ENCODE measurements at places on chromosomes 6 and 20.

GRCh38 chr6:134810402-134810801, 139.5 kb downstream of the ALDH8A1 start:
- DNase-seq, result no peak

DNA sequence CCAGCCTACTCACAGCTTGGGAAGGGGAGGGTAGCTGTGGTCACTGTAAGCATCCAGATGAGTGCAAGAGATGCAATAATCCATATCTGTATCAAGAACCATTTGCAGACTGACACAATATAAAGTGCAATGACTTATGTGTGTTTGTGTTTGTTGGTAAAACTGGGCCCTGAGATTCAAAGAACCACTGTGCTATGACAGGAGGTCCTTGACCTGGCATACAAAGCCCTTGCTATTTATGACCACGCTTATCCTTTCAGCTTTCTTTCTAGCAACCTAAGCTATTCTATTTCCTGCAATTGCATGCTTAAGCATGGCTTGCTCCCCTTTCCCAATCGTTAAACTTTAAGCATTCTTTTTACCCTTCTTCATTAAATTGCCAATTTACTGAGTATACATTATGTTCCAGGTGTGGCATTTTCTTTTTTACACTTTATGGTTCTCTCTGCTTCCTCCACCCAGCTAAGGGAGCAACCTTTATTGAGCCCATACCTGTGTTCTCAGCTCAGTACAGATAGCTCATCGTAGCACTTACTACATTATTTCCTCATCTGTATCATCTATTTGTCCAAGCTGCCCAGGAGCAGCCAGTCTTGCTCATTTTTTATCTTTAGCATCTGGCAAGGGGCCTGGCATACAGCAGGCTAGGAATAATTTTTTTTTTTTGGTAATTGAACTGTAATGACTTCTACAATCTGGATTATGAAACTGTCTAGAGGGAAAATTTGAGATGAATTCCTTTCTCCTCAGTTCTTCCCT, 3.5 kb downstream of the MCUR1 start:
- DNase-seq, result peak; percentile 14

DNA sequence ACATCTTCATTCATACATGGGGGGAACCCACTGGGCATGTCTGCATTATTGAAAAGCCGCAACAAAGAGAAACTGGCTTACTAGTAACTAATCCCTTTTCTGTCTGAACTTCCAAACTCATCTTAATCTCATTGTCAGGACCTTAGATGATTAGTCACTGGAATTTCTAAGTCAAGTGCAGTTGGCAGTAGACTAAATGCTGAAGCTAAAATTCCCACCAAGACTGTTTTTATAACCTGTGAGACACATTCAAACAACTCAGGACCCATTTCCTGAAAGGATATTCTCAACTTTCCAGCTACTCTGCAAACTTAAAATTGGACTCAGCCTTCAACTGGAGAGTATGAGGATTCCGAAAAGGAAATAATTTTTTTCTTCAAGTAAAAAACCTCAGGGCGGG, 94.8 kb upstream of the SCAF8 start:
- no peak for DNase-seq

DNA sequence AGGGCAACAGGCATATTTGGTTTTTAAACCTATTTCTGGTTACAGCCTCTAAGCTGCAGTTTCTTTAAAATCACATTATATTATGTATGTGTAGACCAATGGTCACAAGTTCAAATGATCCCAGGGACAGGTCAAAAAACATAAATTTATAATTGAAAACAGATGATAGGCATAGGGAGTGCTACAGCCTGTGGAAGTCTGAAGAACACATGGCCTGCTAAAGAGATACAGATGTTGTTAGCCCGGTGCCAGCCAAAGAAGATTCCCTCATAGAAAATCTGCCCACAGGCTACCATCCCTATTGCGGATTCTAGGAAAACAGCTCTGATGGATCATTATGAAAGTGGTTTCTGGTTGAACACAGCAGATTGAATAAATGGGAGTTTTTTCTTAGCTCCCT, 65.3 kb downstream of the NRSN1 start:
- DNase-seq, result no peak

DNA sequence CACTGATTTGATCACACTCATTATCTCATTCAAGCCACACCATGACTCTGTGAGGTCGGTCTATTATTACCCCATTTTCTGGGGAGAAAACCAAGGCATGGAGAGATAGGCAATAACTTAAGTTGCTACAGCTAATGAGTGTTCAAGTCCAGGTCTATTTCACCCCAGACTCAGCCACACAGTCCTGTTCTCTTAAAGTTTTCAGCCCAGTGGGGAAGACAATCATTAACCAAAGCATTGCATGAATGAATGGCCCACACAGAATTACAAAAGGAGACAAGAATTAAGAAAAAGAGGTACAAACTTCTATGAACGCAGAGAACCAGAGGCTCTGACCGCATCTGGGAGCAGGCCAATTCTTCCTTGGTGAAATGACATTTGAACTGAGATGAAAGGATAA, 7.1 kb downstream of the BPI start:
- no peak for DNase-seq

DNA sequence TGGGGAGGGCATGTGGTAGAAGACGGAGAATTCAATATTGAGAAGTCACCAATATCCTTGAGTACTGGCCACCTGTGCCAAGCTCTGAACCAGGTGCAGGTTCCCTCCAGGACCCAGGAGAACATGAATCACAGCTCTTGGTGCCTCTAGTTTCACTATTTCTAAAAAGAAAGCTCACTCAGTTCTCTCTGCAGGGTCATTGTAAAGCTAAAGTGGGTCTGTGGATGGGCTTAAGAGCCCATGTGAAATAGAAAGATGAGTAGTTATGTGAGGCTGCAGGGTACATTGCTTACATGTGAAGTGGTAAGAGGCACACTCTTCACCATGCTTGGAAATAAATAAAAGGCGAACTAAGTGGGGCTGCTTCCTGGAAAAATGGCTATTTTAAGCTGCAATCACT, 43.6 kb downstream of the ZNF831 start:
- no peak for DNase-seq

DNA sequence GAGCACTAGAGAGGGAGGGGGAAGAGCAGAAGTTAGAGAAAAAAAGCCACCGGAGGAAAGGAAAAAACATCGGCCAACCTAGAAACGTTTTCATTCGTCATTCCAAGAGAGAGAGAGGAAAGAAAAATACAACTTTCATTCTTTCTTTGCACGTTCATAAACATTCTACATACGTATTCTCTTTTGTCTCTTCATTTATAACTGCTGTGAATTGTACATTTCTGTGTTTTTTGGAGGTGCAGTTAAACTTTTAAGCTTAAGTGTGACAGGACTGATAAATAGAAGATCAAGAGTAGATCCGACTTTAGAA, 2.0 kb downstream of the ID4 start:
- DNase-seq, result peak; percentile 3

DNA sequence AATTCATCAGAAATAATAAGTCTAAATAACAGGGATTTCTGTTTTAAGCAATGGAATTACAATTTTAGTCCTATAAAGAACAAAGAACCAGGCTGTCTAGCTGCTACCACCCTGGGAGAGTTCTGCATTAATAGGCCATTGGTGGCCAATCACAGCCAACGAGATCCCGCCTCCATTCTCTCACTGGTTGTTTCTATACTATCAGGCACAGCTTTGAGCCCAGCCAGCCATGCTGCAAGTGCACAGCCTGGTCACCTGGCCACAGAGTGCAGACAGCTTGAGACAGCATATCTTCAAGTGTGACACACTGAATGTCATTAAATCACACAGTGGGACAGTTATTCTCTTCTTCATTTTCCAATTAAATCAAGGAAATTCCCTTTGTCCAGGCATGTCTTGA, 16.1 kb upstream of the RAB22A start:
- DNase-seq, result no peak

- no peak for DNase-seq
Measured at GRCh38 chr20:54250691-54251090, 42.8 kb downstream of the PFDN4 start.

- DNase-seq, result no peak
Measured at GRCh38 chr6:110033749-110034666, 55.9 kb downstream of the GPR6 start.
